ENCODE measurements at places on chromosomes 11 and 22. TPM values are rescaled to one million over a fixed set of nuclear protein-coding genes. Genes with fewer than 3 reads are reported as not detected.

OTOG gene
- total RNA-seq, result not detected

C22orf42 gene
- not detected for total RNA-seq

LRRC55 gene
- not detected for total RNA-seq

PGGHG gene
- total RNA-seq, result 707 TPM

TEX12 gene
- not detected for total RNA-seq

KLHDC7B gene
- 6.2 TPM for total RNA-seq

OR5P2 gene
- total RNA-seq, result not detected

CYTH4 gene
- total RNA-seq, result 177 TPM

VWCE gene
- total RNA-seq, result 0.94 TPM

GRM5 gene
- not detected for total RNA-seq

CASP5 gene
- total RNA-seq, result not detected

OR51B2 gene
- not detected for total RNA-seq

OR4D11 gene
- total RNA-seq, result not detected

CD248 gene
- 37.0 TPM for total RNA-seq

TRIM29 gene
- not detected for total RNA-seq

SPI1 gene
- total RNA-seq, result 3.4 TPM

OR5D13 gene
- not detected for total RNA-seq

Measured in naive thymus-derived CD8-positive, alpha-beta T cell (primary cell).